ENCODE measurements at places on chromosomes 12 and 14. TPM values are rescaled to one million over a fixed set of nuclear protein-coding genes. Genes with fewer than 3 reads are reported as not detected.

Gene RNFT2
- total RNA-seq = 33.1 TPM

Gene BDKRB1
- not detected for total RNA-seq

- no peak overlapping the region for H3K4me3 ChIP-seq
- no peak for DNase-seq
- no peaks in the 10 kb centered on the region for H3K36me3 ChIP-seq
- no peaks in the 10 kb centered on the region for H3K4me1 ChIP-seq
Observed at GRCh38 chr12:46082490-46083200, 92.3 kb upstream of the SCAF11 start.

GRCh38 chr14:37585101-37585511 lies 9.9 kb downstream of the FOXA1 start:
- no peak overlapping the region for H3K27ac ChIP-seq
- H3K4me1 ChIP-seq = peaks cover 12% of the 10 kb centered on the region
- no peak overlapping the region for H3K4me3 ChIP-seq
- peaks cover 100% of the 10 kb centered on the region for H3K27me3 ChIP-seq
- no peak for DNase-seq

GRCh38 chr12:78703820-78704525 lies 160.6 kb upstream of the SYT1 start:
- H3K27ac ChIP-seq = no peak overlapping the region
- no peaks in the 10 kb centered on the region for H3K4me1 ChIP-seq
- H3K4me3 ChIP-seq = no peak overlapping the region
- H3K27me3 ChIP-seq = no peaks in the 10 kb centered on the region

GRCh38 chr14:24379907-24380730 lies 12.1 kb downstream of the NFATC4 start:
- H3K27ac ChIP-seq = no peak overlapping the region
- no peaks in the 10 kb centered on the region for H3K27me3 ChIP-seq
- no peak overlapping the region for H3K4me3 ChIP-seq
- no peak for DNase-seq

DNA sequence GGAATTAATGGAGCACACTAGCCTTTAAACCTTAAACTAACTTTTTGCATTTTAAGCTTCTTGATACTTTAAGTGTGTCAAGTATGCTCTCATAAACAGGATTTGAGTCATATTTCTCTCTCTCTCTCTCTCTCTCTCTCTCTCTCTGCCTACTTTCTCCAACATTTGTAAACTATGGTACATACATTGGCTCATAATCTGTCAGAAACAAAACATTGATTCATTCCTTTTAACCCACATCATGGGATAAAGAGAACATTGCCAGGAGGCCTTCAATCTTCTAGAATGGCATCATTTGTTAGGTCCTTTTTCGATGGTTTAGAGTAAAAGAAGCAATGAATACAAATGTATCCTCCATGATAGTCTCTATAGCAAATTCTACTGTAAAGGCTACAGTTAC lies 81.6 kb upstream of the RERGL start:
- no peaks in the 10 kb centered on the region for H3K27me3 ChIP-seq
- no peak for DNase-seq
- no peaks in the 10 kb centered on the region for H3K4me1 ChIP-seq

Gene HOXC13
- not detected for total RNA-seq
